ENCODE measurements at places on chromosomes 2 and 18.

GRCh38 chr2:11011359-11011758, 99.6 kb downstream of the KCNF1 start:
- no peak for DNase-seq

GRCh38 chr18:46070815-46071652, 1.0 kb downstream of the PSTPIP2 start:
- peak; percentile 72 for DNase-seq

DNA sequence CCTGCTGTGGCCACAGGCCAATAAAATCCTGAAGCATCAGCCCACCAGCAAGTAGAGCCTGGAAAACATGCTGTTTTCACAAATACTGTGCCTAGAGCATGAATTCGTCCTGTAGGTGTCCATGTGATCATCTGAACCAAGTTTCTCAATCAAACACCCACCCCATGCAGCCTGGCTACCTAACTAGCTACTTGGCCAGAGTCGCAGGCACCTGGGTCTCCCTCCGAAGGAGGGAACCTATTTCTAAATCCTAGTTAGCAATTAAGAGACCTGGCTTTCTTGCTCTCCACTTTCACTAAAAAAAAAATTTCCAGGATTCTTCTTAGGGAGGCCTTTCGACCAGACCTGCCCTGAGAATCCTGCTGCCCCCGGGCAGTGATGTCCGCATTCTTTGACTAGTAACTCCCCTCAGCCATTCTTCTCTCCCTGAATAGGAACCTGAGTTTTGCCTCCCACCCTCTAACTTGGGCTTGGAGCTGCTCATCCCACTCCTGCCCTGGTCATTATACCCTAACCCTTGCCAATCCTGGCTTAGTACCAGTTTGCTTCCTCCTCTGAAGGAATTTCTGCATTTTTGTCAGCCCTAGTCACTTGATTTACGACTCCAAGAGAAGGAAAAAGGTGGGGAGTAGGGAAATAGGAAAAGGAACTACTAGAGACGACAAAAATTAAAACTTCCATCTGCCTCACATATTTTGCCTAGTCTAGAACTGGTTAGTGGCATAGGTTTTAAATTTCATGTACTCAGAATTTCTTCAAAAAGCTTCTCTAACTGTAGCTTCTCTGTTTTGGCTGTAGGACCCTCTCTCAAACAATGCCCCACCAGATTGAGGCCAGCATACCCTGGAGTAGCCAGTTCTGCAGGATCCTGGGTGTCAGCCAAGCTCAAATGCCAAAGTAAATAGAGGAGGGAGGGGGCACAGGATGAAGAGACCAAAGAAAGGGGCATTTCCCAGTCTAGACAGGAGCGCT, 25.4 kb upstream of the TANK start:
- no peak for DNase-seq

- DNase-seq = no peak
Measured at GRCh38 chr2:44083054-44083453, 85.6 kb upstream of the PPM1B start.

DNA sequence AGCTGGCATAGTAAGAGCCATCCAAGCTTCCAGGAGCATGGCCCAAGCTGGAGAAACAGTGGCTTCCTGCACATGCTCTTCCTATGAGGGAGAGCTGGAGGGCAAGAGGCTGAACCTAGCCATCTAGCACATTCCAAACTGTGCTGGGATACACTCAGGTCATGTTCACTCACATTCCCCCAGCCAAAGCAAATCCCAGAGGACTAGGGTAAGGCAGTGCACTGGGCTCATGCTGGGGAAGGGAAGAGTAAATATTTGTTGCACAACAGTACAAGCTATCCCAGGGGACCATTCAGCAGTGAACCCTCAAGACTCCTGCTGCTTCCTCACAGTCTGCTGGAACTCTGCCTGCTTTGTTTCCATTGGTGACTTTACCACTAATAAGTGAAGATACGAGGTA, 20.7 kb upstream of the GYPC start:
- no peak for DNase-seq

GRCh38 chr18:54945576-54946125, 13.6 kb downstream of the CCDC68 start:
- DNase-seq = no peak

- no peak for DNase-seq
Measured at GRCh38 chr18:5998907-5999306, 103.6 kb upstream of the TMEM200C start.

- no peak for DNase-seq
Measured at GRCh38 chr2:11354363-11355154, 10.1 kb upstream of the ROCK2 start.

GRCh38 chr2:144213797-144214196, 306.1 kb downstream of the ZEB2 start:
- DNase-seq = no peak

All from bone marrow (tissue), 2 donors.